ENCODE measurements at places on chromosomes 3 and 15.

- no peak for DNase-seq
These were observed 9.9 kb downstream of the RARB start for GRCh38 chr3:25437953-25438352.

DNA sequence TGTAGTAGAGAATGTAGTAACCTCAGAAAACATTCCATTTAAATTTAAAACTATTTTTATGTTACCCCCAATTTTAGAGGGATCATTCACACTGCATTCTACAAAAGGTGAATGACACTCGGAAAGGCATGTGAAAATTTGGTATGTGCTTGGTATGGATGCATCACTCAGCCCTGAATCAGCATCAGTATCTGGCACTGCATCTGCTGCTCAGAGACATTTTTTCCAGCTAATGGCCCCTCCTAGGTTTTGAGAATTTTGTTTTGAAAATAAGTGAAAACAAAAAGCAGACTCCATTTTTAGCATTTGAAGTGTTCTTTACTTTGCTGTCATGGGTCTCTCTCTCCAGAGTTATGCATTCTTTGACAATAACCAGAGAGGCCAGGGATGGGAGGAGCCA is 15.6 kb upstream of the WWTR1 start:
- no peak for DNase-seq

DNA sequence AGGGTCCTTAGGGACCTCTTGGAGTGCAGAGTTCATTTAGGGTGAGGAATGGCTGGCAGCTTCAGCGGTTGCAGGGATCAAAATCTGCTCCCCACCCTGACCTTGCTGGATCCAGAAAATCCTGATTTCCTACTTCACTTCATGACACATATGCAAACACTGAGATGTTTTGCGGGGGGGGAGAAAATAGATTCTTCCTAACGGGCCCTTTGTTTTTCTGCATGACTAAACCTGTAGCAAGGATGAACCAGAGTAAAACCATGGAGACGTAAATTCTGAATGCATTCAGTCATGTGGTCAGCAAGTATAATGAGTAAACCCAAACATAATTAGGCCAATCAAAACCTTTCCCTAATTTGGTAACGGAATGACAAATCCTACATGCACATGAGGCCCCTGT is 20.0 kb upstream of the RBP1 start:
- no peak for DNase-seq

- no peak for DNase-seq
These were observed 27.4 kb downstream of the PPARG start for GRCh38 chr3:12316253-12316652.

- DNase-seq: no peak
These were observed 130.2 kb upstream of the UMPS start for GRCh38 chr3:124599779-124600693.

DNA sequence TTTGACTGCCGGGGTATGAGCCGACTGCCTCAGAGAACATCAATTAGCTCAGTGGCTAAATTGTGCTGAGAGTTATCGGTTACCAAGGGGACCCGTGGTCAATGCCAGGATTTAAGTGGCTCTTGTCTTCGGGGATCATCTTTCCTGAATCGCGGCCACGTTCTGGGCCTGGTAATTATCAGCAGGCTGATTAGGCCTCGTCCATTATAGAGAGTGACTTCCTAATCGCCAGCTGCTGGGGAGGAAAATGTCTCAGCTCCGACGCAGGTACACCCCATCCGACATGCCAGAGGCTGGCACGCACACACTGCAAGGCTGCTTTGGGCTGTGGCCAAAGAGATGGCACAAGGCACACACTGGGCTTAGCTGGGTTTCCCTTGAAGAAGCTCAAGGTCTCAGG is 10.6 kb downstream of the TRH start:
- DNase-seq: no peak

DNA sequence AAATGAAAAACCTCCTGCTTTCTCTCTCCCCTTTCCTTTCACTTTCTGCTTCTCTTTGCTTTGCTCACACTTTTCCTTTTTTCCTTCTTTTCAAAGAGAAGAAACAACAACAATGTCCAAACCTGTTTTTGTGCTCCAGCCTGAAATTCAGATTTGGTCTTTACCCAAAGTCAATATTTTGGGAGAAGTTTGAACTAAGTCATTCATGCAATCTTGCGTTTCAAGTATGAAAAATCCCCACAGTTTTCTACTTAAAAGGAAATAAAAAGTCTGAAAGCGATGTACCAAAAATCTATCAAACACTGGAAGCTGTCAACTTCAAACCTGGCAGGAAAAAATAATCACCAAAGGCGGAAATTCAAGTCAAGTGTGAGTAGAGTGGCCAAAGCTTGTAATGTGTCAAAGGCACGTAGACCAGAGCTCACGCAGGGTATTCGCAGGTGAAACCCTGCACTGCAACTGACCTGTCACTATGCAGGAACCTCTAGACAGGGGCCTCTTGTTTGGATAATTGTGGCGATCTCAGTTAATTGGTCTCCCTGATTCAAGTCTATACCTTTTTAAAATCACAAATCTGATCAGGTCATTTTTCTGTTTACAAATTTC is 118.8 kb upstream of the GALNT15 start:
- DNase-seq: no peak

- DNase-seq: no peak
These were observed 34.4 kb upstream of the HCN4 start for GRCh38 chr15:73403171-73403570.

DNA sequence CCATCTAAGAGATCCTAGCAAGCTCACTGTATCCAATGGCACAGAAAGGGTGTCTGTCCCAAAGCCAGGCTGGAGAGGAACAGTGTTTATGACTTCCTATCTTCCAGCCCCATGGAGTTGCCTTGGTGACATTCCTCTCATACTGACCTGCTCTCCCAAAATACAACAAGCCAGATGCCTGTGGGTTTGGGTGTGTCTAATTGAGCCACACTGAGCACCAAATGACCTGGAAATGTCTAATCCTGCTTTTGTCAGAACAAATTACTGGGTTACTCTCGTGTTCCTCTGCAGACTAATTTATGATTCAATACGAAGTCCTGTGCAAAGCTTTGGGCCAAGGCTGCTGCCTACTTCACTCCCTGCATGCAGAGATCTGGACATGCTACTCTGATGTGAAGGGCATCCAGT is 98.1 kb upstream of the STRIT1 start:
- no peak for DNase-seq

- no peak for DNase-seq
These were observed 3.1 kb upstream of the BNC1 start for GRCh38 chr15:83287541-83288027.

DNA sequence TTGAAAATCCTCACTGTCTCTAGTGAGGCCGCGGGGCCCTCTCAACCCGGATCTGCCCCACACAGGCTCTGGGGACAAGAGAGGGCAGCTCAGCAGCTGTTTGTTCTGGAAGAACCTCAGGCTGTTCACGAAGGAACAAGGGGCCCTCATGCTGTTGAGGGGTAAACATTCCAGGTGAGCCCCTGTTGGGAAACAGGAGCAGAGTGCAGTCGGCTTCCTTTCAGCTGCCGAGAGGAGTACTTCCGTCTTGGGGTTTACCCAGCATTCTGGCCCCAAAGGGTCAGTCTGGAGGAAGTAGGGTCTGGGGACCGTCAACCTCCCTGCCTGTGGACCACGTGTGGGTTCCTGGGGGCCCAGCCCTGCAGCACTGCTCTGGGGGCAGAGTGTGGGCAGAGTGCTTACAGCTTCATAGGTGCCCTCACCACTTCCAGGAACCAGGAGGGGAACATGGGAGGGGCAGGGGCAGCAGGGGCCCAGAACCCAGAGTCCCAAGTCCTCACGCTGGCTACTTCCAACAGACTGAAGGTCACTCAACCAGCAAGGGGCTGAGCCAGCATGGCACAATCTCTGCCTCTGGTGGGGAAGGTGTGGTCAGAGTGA is 49.2 kb upstream of the CTSH start:
- no peak for DNase-seq

DNA sequence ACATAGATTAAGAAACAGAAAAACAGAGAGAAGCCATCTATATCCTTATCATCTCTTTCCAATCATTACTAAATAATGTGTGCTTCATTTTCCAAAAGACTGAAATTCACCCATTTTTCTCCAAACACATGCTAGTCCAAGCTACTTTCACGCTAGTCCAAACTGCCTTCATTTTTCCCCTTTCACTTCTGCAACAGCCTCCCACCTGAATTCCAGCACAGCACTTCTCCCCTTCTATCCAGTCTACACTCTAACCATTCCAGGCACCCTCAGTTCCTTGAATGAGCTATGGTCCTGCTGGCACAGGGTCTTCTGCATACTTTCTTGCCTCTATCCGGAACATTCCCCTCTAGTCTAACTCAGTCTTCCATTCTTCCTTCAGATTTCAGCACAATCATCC is 112.0 kb downstream of the THRB start:
- no peak for DNase-seq

- DNase-seq: no peak
These were observed 145.4 kb downstream of the KLHL25 start for GRCh38 chr15:85649372-85649771.

- DNase-seq: no peak
These were observed 51.7 kb downstream of the CASR start for GRCh38 chr3:122235147-122235546.

DNA sequence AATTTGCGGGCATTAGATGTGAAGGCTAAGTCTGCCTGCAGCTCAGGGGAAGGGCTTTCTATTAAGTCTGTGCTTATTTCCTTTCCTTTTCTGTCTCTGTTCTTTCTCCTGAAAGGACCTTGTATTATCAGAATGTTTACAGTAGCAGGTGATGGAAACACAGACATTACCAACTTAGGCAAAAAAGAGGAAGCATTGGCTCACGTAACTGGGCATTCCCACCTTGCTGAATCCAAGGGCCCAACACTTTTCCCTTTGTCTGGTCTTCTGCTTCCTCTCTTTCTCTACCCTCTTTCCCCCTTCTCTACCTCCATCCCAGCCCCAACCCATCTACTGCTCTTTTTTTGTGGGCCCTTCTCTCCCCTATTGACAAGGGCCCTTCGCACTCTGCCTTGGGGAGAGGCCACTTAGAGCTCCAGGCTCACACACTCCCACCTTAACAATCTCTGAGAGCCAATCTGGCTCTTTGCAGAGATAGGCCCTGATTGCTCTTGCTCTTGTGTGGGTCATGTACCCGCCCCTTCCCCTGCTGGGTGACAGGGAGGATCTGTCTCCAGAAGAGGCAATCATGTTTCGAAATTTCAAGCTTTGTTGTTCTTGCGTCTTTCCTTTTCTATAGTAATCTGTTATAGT is 35.0 kb downstream of the ACAA1 start:
- no peak for DNase-seq

- DNase-seq: no peak
These were observed 233.3 kb downstream of the RBMS3 start for GRCh38 chr3:29514170-29514569.

DNA sequence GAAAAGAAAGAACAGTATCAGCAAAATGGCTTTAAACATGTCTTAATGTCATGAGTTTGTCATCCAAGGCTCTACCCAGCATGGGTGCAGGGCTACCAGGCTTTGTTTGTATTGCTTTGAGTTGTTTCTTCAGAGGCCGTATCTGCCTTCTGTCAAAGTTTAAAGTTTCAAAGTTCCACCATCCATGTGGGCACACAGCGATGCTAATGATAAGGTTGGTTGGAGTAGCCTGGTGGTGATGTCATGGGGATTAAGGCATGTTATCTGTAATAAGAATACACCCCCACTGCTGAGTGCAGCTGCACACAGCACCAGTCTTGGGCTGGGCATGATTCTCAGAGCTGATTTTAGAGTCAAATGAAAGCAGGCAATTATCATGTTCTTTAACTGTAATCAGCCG is 72.0 kb upstream of the LRTM1 start:
- no peak for DNase-seq

GRCh38 chr15:98868564-98868963 is 139.0 kb downstream of the PGPEP1L start:
- DNase-seq: no peak

DNA sequence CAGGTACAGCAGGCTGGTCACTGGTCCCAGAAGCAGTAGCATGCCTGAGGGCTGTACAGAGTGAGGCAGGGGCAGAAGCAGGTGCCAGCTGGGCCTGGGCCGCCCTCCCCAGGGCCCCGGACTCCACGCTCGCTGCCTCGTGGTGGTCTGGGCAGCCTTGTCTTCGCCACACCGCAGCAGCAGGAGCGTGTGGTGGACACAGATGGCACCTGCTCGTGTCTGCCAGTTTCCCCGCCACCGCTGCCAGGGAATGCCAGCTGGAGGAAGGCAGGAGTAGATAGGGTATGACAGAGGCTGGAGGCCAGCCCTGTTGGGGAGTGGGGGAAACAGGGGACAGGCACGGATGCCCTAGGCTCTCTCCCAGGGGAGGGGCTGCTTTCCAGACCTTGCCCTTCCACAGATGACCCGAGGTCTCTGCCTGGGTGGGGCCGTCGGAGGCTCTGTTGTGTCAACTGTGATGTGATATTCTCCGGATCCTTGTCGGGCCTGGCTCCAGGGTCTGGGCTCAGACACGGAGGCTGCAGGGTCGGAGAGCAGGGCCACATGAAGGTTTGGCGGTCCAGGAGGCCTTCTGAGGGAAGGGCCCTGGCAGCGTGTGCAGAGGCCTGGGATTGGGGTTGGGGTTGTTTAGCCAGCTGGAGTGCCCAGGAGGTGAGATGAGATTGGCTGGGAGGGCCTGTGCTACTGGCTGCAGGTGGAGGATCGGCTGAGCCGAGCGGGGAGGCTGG is 33.6 kb downstream of the GOLGA6L10 start:
- DNase-seq: no peak

DNA sequence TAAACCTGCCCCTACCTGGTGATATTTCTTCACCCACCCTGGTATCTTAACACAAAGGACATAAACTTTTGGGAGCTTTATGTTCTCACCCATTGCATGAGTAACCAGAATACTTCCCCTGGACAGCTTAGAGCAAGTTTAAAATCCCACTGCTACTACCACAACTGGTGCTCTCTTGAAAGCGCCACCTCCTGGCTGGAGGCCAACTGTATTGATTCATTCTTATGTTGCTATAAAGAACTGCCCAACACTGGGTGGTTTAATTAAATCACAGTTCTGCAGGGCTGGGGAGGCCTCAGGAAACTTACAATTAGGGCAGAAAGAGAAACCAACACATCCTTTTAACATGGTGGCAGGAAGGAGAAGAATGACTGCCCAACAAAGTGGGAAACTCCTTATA is 592.4 kb downstream of the EPHA3 start:
- DNase-seq: no peak

GRCh38 chr3:123728014-123728413 is 143.2 kb upstream of the HACD2 start:
- no peak for DNase-seq

DNA sequence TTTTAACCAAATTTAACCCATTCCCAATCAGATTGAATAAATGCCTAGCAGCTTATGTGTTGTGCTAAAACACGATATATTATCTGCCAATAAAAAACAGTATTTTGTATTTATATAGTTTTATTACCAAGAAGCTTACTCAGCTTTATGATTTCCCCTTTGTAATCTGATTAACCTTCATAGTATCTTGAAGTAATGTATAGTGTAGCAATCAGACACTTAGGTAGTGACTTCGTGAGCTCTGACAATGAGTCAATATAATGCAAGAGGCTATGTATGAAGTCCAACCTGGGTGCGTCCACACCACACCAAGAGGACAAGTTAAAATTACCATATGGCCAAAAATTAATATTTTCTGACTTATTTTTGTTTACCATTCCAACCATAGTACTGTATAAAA is 2.1 kb upstream of the CNBP start:
- no peak for DNase-seq
